ENCODE measurements at places on chromosomes 7 and 10.

- no peak for DNase-seq
These were observed 95.1 kb downstream of the ITGA8 start for GRCh38 chr10:15624401-15625196.

GRCh38 chr7:37031571-37032257 is 307.4 kb upstream of the AOAH start:
- DNase-seq, result no peak

- no peak for DNase-seq
These were observed 2.9 kb upstream of the TRIM8 start for GRCh38 chr10:102641402-102641801.

GRCh38 chr10:97040248-97040584 is 145.5 kb downstream of the SLIT1 start:
- DNase-seq, result no peak

GRCh38 chr7:34991938-34992840 is 45.1 kb downstream of the DPY19L1 start:
- no peak for DNase-seq

DNA sequence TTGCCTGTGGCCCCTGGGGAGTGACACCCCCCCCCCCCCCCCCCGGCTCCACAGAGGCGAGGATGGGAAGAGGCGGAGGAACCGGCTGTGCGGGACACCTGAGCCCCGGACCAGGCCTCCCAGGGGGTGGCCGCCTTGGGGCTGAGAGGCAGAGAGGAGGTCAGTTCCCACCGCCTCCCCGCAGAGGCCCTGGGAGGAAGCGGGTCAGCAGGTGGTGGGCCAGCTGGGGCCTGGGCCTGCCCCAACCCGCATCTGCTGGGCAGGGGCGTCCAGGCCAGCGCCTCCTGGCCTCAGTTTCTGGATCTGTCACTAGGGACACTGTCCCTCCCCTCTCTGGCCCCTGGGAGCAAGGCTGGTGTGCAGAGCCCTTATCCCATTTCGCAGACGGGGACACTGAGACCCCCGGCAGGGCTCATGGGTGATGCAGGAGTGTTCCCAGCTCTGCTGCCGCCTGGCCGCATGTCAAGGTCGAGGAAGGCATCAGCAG is 14.6 kb upstream of the LFNG start:
- no peak for DNase-seq

GRCh38 chr7:1049801-1050200 is 5.5 kb downstream of the GPR146 start:
- no peak for DNase-seq

GRCh38 chr7:23889566-23889965 is 179.5 kb downstream of the STK31 start:
- DNase-seq, result no peak

Data from cortex of kidney (tissue), 1 donor.